Endothelial cell of umbilical vein (primary cell): ENCODE measurements at places on chromosomes 4 and X.

DNA sequence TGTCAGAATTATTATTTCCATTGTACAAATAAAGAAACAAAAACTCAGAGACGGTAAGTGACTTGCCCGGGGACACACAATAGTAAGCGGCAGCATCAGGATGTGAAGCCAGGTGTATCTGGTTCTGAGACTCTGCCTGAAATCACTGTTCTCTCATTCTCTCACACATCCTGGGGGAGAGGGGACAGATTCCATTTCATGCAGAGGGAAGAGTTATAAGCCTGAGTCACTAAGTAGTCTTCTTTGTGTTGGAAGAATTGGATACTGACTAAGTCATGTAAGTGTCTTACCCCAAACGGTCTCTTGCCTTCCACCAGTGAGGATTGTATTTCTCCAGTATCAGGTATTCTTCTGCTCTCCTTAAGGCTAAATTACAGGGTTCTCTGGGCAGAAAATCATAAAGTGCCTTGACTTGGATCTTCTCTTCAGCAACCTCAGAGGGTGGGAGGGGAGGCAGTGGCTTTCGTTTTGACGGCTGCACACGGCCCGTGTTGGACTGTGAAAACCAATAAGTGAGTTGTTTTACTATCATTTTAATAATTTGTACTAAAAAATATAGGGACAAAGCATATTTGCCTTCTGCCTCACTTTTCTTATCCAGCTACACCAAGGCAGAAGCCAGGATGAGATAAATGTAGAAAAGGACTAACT lies 21.9 kb downstream of the TXK start:
- no peak for DNase-seq

DNA sequence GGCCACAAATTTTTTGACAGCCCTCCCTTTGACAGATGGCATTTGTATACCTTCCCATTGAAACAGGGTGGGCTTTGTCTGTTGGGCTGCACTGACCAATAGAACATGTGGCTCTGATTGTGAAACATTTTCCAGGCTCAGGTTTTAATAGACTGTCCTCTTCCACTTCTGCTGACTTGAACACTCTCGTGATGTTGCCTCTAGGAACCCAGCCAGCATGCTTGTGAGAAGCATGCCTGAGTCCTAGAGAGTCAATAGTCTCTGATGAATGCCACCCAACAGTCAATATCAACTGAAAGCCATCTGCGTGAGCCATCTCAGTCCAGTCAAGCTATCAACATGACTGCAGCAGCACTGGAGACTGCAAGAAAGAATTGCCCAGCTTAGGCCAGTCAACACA lies 290.0 kb downstream of the SLC7A11 start:
- no peak for DNase-seq

GRCh38 chrX:155262970-155263754 lies 1.1 kb downstream of the RAB39B start:
- no peak for DNase-seq

DNA sequence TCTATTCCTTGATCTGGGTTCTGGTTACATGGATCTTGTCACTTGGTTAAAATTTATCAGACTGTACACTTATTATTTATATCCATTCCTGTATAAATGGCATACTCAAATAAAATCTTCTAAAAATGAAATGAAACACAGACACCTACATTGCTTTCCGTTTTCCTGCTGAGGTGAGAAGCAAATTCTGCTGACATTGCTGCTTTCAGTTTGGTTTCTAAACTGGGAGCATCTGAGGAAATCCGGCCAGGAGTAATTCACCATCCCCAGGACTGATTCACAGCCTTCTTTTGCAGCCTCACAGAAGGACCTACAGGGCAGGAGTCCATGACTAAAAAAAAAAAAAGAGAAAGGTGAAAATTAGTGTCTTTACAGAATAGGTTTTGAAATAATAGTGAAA lies 93.6 kb downstream of the CORIN start:
- DNase-seq = no peak

DNA sequence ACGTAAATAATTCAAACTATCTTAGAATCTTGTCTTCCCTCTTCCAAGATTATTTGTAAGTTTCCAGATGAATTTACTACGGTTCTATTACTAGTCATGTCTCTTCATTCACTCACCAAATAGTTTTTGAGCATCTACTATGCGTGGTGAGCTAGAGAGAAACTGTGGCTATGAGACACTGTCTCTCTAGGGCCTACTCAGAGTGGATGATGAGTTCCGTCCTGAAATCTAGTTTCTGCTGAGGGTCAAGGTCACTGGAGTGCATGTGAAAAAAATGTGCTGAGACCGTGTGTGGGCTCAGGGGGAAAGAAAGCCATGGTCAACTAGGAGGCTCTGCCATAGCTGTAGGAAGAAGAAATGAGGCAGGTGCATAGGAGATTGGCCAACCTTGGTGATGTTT lies 320.2 kb upstream of the GATB start:
- no peak for DNase-seq

GRCh38 chrX:150203248-150203645 lies 159.9 kb upstream of the MAMLD1 start:
- no peak for DNase-seq

DNA sequence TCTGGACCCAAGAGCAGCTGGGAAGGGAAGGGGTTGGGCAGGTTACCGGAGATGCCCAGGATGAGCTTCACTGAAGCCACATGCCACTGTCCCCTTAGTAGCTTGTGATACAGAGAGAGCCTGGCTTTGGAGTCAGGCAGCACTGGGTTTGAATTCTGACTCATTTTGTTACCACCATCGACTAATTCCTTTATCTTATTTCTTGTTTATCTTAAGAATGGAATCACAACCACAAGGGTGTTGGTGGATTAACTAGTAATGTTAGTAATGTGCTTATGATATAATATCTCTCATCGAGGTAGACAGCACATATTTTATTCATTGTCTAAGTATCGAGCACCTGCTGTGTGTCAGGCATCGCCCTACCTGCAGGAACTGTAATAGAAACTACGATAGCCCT lies 17.7 kb upstream of the STX18 start:
- no peak for DNase-seq

DNA sequence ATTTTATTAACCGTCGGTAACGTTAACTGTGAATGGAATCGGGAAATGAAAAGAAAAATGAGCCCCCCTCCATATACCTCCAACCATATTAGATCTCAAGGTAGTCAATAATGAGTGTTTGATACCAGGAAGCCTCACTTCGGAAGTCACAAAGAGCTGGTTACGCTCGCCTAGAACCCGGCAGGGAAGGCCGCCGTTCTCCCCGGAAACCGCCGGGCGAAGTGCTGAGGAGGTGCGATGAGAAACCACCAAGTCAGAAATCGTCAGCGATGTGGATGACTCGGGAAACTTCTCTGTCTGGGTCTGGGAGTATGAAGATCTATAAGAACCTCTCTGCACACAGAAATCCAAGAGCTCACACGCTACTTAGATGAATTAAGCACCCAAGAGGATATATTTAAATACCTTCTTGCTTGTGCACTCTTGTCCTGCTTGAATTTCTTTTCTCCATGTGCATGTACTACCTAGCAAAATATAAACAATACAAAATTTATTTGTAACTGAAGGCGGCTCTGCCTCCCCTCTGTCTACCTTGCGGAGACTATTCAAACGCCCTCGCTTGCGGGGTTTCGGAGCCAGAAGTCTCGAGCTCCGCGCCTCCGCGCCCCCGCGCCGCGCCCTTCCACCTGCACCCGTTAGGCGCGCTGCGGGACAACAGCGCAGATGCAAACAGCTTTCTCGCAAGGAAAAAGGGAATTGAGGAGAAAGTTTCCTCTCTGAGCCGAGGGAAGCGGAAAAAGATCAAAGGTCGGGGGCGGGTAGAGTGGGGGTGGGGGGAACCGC lies 17.8 kb downstream of the NKX6-1 start:
- no peak for DNase-seq

DNA sequence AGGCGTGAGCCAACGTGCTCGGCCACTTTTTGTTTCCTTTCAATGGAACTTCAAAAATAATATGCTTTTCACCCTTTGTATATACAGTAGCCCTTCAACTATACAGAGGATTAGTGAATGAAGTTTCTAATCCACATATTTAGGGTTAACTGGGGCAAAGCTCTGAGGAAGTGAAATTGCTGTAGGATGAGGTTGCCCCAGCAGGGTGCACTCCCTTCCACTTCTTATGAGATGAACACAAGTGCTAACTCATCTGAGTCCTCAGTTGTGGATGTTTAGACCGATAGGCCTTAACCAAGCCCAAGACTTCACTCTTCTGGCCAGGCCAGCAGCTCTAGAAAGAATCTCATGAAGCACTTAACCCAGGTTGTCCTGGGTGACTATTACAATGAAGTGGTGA lies 29.1 kb upstream of the CT55 start:
- no peak for DNase-seq

GRCh38 chr4:118772081-118772766 lies 63.7 kb downstream of the SEC24D start:
- DNase-seq = peak; percentile 55

GRCh38 chr4:152156442-152156841 lies 379.4 kb downstream of the FBXW7 start:
- no peak for DNase-seq

GRCh38 chr4:174763454-174764104 lies 65.5 kb downstream of the GLRA3 start:
- DNase-seq = no peak

- no peak for DNase-seq
Measured at GRCh38 chrX:149567621-149568417, 18.1 kb upstream of the HSFX3 start.

DNA sequence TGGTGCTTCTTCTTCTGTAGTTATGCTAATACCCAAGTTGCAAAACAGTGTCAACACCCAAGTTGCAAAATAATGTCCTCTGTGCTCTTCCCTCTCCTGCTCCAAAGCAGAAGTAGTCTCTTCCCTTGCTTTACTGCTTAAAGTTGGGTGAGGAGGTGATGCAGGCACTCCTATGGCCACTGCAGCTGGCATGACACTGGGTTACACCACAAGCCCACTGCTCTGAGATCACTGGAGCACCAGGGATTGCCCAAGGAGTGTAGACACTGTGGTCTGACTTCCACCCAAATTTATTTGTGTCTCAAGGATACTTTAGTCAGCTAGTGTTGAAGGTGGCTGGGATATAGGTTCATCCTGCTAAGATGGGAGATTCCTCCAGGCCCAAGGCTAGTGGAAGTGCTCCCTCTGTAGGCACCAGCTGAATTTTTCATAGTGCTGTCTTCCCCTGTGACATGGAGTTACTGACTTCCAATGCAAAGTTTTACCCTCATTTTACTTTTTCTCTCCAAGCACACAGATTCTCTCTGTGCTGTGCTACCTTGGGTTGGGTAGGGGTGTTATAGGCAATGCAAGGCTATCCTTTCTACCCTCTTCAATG lies 196.2 kb upstream of the TENT5D start:
- no peak for DNase-seq

DNA sequence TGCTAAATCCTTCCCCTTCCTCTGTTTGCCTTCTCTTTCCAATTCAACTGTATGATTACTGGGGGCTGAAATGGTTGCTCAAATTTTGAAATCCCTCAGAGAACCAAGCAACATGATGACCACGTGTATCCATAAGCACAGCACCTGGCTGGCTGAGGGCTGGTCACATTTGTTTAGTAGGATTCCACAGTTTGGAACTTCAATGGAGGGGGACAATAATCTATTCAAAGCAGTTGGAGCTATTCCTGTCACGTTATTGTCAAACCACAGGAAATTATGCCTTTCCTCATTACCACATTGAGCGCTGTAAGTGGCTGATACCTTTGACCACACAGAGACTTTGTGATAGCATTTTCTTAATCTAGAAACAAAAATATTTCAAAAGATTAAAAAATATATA lies 7.0 kb downstream of the TMSB4X start:
- no peak for DNase-seq

DNA sequence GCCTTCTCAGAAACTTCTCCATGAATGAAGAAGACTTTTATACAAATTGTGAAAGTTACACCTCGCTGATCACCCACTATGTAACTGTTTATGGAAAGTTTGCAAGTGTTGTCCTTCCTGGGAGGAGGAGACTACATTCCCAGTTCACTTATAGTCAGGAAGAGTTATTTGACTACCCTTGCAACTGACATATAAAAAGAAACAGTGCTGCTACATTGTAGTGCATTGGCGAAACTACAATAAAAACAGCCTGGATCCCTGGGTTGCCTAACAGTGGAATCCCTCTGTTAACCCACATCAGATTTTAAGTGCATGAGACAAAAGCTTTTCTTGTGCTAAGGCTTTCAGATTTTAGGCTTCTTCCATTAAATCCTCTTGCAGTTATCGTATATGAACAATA lies 30.4 kb downstream of the MAGEB10 start:
- no peak for DNase-seq

- no peak for DNase-seq
Measured at GRCh38 chr4:101853028-101853427, 62.5 kb downstream of the BANK1 start.

- no peak for DNase-seq
Measured at GRCh38 chr4:176359590-176359989, 39.8 kb downstream of the SPCS3 start.

DNA sequence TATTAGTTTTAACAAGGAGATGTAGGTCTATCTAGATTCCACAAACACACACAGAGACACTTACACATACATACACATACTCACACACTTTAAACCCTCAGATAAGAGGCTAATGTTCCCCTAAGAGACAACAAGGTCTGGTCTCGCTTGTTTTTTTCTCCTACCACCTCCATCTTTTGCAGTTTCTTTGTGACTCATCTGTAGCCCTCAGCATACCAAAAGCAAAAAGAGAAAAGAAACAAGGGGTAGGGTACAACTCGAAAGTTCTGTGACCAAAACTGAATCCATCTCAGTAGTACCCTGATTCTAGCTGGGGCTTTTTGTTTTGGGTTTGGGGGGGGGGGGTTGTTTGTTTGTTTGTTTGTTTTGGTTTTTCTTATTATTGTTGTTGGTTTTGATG lies 12.2 kb upstream of the EXOSC9 start:
- DNase-seq = no peak

- no peak for DNase-seq
Measured at GRCh38 chrX:119682019-119682989, 10.7 kb downstream of the SEPTIN6 start.

DNA sequence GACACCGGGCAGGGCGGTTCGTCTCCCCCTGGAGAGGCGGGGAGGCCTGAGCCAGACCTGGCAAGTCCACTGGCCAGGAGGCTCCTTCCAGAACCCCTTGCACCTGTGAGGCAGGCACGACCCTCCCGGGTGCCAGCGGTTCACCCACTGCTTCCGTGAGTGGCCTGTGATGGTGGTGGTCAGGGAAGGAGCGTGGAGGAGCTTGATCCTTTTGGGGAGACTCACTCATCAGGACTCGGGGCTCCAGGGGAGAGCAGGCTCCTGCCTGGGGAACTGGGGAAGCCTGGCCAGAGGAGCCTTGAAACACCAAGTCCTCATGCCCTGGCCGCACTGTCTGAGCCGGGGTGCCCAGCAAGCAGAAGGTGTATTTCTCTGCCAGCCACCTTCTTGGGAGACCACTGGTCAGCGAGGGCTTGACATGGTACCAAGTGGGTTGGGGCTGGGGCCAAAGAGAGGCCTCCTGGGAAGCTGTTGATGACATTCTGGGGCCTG lies 860 bp downstream of the FAM50A start:
- DNase-seq = no peak

- no peak for DNase-seq
Measured at GRCh38 chr4:97994765-97995465, 148.4 kb downstream of the STPG2 start.

DNA sequence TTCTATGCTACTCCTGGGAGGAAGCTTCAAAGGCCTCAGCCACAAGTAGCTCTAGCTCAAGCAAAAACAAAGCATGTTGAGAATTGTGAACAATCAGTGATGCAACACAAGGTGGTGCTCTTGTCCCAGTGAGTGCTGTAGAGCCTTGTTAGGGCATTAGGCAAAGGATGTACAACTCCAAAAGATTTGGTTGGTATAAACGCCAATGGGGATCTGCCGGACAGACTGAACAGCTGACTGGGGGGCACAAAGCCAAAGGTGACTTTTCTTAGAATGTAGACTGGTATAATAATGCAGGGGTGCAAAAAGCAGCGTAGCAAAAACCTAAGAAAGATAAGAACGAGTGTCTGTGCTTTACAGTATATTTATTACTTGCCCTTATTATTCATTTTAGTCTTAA lies 62.6 kb upstream of the ALB start:
- peak; percentile 34 for DNase-seq
